ENCODE measurements at places on chromosomes 16 and 17.

DNA sequence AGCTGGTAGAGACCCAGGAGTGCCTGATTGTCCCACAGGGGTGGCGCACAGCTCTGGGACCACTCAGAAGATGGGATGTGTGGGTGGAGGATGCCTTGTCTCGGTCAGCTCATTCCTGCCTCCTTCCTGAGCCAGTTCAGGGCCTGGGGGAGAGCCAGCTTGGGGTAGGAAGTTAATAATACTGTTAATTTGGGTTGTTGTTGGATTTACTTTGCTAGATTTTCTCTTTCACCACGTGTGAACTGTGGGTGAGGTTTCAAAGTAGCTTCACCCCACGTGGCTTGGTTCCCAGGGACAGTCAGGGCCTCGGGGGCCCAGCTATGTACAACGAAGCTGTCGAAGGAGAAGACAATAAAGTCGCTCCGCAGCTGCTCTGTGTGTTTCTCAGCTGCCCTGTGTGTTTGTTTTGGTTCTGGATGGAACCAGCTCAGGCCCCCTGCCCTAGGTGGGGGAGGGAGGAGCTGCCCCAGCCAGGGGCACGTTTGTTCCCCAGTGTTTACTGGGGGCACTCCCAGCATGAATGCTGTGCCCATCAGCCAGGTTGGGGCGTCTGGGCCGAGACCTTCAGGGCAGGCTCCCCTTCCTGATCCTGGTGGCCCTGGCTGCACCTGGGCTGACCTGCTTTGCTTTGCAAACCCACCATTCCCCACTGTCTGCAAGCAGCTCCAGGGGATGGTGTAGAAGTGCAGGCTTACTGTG, 2.3 kb downstream of the NUDT16L1 start:
- DNase-seq: no peak

- DNase-seq: no peak
Observed at GRCh38 chr17:57959929-57960328, 4.7 kb upstream of the CUEDC1 start.

DNA sequence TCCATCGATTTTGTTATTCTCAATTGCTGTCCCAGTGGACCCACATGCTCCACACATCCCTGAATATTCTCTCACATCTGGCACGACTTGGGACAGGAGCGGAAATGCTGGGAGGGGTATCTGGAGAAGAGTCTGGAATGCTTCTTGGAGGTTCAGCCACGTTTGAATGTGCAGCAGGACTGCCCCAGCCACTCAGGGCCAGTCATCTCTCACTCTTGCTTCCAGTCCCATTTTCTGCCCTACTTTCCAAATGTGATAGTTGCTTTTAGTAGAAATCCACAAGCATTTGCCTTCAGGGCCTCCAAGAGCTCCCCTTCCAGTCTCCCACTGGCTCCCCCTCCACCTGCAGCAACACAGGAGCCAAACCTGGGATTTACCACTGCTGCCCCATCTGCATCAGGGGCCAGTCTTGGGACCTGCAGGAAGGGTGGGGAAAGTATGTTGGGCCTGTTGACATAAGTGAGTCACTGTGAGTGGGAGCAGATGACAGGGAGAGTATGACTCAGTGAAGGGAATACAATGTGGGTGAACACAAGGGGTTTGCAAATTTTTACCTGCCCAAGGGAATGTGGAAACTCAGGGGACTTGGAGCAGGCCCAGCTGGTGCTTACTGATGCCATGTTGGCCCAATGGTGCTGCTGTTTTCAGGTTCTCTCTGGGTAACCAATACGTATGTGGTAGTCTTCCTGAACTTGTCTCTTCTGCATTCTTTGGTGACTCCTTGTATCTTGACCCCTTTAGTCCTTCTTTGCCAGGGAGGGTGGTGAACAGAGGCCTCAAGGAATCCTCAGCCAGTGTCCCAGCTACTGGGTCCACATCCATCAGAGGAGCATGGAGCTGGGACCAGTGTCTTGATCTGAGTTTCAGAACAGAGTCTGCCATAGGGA, 78.8 kb upstream of the CRHR1 start:
- no peak for DNase-seq

DNA sequence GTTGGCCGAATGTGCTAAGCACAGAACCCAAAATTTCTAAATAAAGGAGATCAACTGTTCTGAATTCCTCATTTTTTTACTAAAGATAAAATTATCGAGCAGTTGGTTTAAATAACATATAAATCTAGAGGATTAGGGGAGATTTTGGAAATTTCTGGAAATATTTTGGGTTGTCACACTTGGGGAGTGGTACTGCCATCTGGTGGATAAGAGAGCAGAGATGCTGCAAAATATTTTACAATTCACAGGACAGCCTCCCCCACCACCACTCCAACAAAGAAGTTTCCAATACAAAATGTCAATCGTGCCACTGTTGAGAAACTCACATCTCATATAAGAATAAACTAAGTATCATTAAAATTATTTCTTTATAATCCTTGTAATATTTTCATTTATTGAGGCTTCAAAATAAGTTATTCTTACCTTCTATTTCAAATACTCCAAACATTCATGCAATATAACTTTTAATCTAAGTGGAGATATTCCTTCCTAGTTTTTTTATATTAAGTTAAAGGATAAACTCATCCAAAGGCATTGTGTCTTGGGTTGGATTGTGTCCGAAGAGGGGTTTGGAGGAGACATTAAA, 17.0 kb upstream of the ABCA8 start:
- peak; percentile 14 for DNase-seq

DNA sequence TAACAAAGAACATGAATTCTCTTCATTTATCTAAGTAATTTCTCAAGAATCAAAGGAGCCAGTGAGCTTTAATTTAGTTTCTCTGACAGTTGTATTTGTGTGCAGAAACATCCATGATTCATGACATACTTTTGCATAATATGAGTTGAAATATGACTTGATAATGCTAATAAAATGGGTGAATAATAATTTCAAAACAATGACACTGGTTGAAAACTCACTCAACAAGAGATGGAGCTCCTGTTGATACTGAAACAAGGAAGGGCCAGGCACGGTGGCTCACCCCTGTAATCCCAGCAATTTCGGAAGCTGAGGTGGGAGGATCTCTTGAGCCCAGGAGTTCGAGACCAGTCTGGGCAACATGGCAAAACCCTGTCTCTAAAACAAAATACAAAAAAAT, 147.0 kb downstream of the MAP2K6 start:
- no peak for DNase-seq

- no peak for DNase-seq
Observed at GRCh38 chr16:5965321-5965720, 867.7 kb upstream of the EEF2KMT start.

- no peak for DNase-seq
Observed at GRCh38 chr16:56278196-56278855, 87.0 kb downstream of the GNAO1 start.

GRCh38 chr17:9174779-9175574, 153.7 kb downstream of the NTN1 start:
- DNase-seq: no peak

DNA sequence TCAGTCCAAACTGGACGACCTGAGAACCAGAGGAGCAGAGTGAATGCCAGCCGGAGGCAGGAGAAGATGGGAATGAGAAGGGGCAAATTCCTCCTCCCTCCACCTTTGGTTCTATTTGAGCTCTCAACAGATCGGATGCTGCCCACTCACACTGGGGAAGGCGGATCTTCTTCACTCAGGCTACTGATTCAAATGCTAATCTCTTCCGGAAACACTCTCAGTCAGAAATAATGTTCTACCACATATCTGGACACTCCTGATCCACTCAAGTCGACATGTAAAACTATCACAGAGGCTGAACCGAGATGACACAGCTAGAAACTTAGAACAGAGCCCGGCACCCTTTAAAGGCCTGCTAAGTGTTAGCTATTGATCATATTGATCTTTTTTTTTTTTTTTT, 57.4 kb upstream of the GRIN2A start:
- no peak for DNase-seq

GRCh38 chr17:17797119-17797809, 39.5 kb downstream of the SREBF1 start:
- no peak for DNase-seq

GRCh38 chr16:3216263-3216640, 18.7 kb downstream of the ZNF200 start:
- DNase-seq: no peak

DNA sequence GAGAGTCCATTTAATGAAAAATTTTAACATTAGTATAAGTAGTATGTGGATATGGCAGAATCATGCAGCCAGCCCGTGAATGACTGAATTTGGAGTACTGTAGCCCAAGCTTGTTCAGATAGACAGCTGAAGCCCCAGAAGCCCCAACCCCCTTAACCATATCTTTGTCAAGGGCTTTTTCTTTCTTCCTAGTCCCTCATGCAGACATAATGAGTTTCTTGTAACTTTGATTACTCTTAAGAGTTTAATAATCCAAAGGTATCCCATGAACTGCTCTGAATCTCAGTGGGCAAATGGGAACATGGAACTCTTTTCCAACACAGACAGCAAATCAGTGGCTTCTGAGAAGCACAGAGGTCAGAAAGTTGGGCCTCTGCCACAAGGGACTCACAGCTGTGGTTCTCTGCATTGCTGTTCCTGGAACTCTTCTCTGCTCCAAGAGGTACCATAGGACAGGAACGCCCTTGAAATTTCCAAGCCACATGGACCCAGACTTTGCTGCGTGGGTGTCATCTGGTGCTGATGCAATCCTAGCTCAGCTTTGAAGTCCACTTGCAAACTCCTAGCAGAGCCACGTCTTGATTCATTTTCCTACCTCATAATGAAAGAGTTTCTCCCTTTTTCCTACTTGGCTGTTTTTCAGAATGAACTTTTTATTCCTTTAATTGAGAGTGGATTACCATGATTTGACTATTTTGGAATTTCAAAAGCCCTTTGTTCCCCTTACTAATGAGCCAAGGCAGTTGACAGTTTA, 18.1 kb downstream of the LYRM1 start:
- no peak for DNase-seq

- no peak for DNase-seq
Observed at GRCh38 chr16:20916942-20917341, 16.4 kb downstream of the LYRM1 start.

DNA sequence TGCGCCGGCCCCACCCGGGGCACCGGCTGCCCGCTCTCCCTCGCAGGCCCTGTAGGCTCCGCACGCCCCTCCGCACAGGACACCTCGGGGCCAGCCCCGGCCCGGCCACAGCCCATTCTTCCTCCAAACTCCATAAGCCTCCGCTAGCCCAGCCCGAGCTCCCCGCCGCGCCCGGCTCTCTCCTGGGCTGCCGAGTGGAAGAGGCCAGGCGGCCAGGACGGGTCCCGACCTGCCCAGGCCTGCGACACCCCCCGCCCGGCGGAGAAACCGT, 397 bp downstream of the NCOR1 start:
- peak; percentile 45 for DNase-seq

DNA sequence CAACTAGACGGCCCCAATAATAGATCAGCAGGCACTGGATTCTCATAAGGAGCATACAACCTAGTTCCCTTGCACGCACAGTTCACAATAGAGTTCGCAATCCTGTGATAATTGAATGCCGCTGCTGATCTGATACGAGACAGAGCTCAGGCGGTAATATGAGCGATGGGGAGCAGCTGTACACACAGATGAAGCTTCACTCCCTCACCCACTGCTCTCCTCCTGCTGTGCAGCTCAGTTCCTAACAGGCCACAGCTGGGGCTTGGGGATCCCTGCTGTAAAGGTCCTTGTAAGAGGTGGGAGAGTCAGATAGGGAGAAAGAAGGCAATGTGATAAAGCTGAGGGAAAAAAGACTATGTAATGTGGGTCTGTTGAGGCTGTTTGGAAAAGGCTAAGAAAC, 577.5 kb downstream of the RBFOX1 start:
- DNase-seq: no peak

DNA sequence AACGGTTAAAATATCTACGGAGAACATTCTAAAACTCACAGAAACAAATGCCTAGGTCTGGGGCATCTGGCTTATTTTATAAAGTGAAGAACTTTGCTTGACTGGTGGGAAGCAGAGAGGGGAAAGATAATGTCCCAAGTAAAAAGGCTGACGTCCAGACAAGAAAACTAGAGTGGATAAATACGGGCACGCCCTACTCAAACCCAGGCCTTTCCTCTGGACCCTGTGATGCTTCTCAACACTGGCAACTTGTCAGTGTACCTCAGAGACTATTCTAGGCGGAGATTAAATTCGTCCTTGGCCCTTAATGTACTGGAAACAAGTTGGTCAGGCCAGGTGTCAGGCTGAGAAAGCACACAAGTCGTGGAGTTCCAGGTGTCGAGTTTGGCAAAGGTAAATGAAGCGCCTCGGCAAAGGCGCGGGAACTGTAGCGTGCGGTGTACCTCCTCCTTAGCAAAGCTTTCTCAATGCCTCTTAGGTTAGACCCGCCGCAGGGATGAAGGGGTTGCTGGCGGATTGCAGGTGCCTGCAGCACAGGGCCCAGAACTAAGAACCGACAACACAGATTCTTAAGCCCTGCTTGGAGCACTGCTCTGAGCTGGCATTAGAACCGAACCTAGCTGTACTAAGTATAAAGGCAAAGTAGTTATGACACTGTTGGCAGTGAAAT, 668 bp upstream of the UNK start:
- no peak for DNase-seq

DNA sequence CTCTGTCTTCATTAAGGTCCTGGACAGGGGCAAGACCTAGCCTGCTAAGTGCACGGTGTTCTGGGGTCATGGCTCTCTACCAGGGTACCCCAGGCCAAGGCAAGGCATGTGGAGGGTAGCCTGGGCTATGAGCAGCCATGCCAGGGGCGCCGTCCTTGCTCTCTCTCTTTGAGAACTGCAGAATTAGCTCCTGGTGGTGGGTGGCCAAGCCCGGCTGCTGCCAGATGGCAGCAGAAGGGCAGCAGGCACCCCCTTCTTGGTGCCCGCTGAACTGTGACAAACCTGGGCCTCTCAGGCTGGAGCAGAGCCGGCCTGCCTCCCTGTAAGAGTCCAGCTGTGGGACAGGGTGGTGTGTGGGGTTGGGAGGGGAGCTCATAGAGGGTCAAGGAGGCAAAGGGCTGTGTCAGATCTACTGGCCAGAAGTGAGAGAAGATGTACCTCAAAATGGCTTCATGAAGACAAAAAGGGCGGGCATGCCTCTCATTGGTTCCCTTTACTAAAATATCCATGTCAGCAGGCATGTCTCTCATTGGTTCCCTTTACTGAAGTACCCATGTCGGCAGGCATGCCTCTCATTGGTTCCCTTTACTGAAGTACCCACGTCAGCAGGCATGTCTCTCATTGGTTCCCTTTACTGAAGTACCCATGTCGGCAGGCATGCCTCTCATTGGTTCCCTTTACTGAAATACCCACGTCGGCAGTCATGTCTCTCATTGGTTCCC, 81.7 kb upstream of the SDK2 start:
- no peak for DNase-seq

Data from renal pelvis (tissue), 12 donors.